ENCODE measurements at places on chromosomes 4 and X.

DNA sequence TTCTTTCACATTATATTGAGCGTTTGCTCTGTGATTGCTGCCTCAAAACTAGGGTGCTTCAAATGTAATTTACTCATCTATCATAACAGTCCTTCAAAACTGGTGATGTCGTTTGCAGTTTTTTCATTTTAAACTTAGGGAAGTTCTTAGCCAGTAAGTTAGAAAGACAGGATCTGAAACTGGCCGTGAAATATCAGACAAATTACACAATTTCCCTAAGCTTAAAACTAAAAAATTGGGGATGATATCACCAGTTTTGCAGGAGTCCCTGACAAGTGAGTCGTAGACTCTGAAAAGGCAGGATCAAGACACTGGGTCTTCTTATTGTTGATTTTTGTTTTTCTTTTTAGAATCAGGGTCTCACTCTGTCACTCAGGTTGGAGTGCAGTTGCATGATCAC, 44.8 kb downstream of the MOB1B start:
- no peak for DNase-seq

DNA sequence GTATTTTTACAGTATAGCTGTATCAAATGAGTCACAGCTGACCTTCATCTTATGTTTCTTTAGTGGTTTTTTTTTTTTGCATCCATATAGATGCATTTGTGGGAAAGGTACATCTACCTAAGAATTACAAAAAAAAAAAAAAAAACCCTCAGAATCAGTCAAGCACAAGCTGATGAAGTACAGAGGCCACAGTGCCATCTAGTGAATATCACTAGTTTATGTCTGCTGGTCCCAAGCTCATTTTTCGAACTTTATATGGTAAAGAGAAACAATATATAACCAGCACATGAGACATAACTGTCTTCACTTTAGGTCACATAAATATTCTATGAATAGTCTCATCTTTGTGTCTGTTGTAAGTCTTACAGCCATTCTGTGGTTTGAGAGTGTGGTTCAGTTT, 220.1 kb downstream of the DLG3 start:
- DNase-seq = no peak

- no peak for DNase-seq
Observed at GRCh38 chr4:39025552-39026085, 6.6 kb downstream of the TMEM156 start.

- DNase-seq = no peak
Observed at GRCh38 chrX:344371-344901, 25.8 kb upstream of the GTPBP6 start.

- DNase-seq = no peak
Observed at GRCh38 chrX:16445166-16445752, 204.7 kb upstream of the S100G start.

DNA sequence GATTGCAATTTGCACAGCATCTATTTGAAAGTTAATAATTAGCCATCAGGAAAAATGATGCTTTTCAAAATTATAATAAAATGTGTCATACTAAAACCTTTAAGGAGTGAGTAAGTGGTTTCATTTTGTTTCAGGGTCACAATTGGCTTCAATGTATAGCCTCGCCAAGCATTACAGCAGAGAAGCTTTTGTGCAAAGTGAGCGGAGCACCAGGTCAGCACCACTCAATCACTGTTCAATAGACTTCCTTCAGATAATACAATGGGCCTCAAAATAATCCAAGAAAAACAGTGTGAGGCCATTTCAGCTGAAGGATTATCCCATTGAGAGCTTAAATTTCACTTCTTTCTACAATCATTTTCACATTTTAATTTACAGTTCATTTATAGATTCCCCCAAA, 409.2 kb upstream of the SLIT2 start:
- DNase-seq = no peak

- DNase-seq = peak; percentile 34
Observed at GRCh38 chrX:43557792-43558191, 98.3 kb upstream of the MAOA start.

DNA sequence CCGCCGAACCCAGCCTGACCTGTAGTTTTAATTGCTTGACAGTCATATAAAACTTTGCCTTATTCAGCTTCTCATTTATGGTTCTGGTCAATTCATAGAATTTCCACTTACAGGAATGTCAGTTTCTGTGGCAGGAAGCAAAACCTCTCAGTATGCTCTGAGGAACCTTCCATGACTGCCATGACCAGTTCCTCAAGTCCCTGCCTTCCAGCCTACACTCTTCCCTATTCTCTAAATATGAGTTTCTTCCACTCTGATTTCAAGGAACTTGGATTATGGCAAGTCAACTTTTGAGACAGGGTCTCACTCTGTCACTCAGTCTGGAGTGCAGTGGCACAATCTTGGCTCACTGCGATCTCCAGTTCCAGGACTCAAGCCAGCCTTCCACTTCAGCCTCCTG, 26.0 kb upstream of the NSUN7 start:
- no peak for DNase-seq

GRCh38 chrX:69503228-69503781, 821 bp upstream of the NALF2 start:
- DNase-seq = no peak

DNA sequence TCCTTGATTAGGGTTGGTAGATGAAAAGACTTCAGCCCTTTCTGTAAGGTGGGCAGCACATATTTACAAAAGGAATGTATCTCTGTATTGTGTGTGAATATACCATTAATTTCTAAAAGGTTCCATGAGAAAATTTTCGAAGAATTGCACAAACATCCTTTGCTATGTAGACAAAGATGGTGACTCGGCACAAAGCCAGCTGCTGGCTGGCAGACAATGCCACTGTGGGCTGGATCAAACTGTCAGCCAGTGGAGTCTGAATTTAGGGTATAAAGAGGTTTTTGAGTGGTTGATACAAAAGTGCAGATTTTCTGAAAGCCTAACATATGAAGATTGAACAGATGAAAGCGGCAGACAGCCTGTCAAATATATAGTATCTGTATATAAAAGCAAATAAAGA, 5.6 kb upstream of the TXK start:
- no peak for DNase-seq

- DNase-seq = no peak
Observed at GRCh38 chr4:182688081-182688480, 229.1 kb downstream of the DCTD start.

GRCh38 chrX:31580726-31581125, 508.9 kb upstream of the FTHL17 start:
- DNase-seq = peak; percentile 49

DNA sequence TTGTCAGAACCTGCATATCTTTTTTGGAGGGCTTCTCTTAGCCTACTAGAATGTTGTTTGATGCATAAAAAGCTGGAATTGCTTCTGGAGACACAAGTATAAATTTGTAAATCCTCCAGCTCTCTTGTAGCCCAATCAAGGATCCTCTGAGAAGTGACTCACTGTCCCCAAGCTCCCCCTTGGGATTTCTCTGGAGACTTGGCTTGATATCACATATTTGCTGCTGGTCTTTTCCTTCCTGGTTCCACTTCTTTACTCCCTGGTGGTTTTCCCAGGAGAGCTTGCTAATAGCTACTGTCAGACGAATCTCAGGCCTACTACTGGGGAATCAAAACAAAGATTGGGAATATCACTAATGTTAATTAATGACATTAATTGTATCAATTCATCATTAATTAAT, 173.1 kb downstream of the STK32B start:
- no peak for DNase-seq

- DNase-seq = no peak
Observed at GRCh38 chr4:82484996-82485783, 54.8 kb downstream of the ENOPH1 start.

DNA sequence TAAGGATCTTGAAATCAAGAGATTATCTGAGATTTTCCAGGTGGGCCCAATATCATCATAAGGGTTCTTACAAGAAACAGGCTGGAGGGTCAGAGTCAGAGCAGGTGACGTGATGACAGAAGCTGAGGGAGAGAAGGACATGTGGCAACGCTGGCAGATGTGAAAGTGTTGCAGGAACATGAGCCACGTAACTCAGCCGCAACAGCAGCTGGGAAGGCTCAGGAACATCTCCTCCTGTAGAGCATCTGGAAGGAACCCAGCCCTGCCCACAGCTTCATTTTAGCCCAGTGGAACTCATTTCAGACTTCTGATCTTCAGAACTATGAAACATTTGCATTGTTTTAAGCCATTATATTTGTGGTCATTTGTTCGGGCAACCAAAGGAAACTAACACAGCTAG, 156.3 kb upstream of the VEGFC start:
- no peak for DNase-seq

DNA sequence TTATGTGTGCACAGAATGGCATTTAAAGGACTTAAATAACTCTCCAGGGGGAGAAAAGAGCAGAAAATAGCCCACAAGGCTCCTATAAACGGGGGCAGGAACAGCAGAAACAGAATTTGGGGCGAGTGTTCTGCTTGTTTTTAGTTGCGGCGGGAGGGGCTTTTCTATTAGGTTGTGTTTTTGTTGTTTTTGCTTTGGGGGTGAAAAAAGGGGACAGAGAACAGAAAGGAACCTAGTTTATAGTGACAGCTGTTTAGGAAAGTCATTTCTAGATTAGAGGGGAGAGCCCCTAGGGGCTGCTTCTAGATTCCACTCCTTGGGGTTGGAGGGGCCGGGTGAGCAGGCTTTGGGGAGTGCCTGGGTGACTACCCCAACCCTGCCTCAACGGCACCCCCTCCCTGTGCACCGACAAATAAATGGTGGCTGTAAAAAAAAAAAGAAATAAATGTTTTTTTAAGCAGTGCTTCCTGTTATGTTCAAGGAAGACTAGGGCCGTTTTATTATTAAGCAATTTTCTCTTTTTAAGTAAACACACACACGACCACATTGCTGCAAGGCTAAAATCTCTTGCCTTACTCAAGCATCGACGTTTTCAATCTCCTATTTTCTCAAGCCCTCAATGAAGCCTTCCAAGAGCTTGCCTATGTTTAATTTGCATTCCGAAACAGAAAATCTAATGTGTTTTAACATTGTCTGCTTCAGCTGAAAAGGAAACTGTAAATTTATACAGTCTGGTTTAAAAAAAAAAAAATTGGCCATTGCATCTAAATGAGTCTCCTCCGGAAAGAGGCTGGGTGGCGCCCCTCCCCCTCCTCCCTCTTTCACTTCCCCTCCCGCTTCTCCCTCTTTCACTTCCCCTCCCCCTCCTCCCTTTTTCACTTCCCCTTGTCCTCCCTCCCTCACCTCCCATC, 123.3 kb upstream of the TBL1X start:
- DNase-seq = no peak

- DNase-seq = no peak
Observed at GRCh38 chrX:148067285-148067684, 86.1 kb downstream of the FMR1NB start.

- DNase-seq = no peak
Observed at GRCh38 chr4:78624048-78624447, 72.5 kb downstream of the ANXA3 start.

DNA sequence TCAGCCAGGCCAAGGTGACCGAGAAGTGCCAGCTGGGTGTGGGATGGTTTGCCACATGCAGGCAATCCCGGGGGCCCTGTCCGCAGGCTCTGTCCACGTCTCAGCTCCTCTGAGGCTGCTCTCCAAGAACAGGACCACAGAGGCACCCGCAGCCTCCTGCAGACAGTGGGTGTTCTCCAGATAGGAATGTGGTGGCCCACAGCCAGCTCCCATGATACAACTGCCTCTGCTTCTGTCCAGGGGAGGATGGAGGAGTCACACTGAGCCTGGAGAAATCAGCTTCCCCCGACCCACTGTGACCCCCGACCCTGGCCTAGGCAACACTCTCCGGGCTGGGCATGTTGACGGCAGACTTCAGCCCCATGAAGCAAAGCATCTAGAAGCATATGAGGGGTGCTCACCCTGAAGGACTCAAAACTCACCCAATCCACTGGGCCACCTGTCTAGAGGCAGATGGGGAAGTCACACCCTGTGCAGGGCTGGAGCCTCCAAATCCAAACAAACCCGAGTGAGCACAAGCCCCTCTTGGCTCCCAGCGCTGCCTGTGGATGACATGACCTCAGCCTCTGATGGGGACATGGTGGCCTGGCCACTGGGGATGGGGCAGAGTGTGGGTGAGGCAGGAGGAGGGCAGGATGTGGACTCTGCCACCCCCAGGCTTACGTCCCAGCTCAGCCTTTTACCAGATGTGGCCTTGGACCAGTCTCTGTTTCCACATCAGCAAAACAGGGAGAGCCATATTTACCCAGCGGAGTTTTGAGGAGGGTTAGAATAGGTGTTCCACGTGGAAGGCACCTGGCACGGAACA, 102.3 kb downstream of the PSAPL1 start:
- no peak for DNase-seq

- DNase-seq = peak; percentile 25
Observed at GRCh38 chr4:28444886-28445496, 1584.3 kb downstream of the STIM2 start.

DNA sequence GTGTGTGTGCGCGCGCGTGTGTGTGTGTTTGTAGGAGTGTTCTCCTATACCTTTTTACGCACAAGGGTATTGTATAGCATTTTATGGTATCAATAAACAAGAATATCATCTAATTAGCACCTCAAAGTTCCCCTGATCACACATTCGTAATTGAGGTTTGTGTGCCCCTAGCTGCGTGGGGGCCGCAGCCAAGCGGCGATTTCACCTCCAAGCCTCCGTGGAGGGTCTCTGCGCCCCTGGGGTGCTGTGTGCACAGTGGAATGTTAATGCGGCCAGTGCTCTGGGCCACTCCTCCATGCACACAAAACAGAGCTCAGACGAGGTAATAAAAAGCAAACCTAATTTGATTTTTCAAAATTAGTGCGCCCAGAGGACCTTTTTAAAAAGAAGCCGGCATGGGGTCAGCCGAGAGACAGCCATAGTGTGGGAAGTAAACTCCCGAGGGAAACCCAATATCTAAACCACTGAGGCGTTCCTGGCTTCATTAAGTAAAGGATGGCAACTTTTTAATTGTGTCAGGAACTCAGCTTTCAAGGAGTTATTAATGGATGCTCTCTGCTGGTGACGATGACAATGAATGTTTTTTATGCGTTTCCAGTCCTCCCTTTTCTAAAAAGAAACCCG, 110.6 kb downstream of the SORCS2 start:
- no peak for DNase-seq

DNA sequence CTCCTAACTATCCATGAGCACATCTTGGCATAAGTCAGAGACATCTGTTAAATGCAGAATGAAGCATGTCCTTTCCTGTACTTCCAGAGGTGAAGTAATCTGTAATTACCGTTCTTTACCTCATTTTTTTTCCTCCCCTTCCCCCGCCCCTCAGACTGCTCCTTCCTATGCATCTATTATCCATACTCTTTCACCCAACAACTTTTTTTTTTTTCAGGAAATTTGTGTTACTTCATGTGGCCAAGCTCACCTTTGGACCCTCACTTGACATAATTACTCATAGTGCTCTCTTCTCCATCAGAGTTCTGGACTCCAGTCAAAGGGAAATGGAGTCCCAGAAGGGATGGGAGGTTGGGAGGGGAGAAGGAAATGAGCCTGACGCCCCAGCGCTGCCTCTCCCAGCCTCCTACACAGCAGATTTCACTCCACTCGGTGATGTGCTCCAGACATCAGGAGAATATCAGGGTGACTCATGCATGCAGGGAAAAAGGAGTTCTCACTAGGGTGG, 568.8 kb downstream of the STIM2 start:
- DNase-seq = no peak

- DNase-seq = no peak
Observed at GRCh38 chr4:157121401-157121800, 45.5 kb downstream of the GLRB start.

All from HS-5 (cell line).